ENCODE measurements at places on chromosomes 11 and 22.

GRCh38 chr22:36449596-36450175, 31.8 kb downstream of the TXN2 start:
- no peak for DNase-seq

- no peak for DNase-seq
These were observed 161.8 kb upstream of the GRIA4 start for GRCh38 chr11:105447936-105448702.

DNA sequence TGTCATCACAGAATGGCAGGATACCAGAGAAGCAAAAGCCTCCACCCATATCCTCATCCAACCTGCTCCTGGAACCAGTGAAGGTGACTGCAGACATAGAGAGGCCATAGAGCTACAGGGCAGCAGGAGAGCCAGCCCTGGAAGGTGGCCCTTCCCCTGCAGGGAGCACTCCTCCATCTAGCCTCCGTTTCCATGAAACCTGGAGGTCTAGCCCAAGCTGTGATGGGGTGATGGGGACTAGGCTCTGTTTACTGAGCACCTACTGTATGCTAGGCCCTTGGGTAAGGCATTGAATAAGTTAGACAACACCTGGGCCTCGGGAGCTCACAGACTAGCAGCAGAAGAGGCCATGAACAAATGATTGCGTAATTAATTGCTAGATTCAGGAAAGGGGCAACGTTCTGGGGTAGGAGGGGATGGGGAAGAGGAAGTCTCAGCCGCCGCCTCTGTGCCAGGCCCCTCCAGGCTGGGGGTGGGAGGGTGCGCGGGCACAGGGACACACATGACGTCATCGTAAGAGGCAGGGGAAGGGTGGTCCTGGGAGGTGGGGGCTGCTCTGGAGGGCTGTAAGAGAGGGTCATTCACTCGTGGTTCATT, 784 bp upstream of the SYNGR1 start:
- no peak for DNase-seq

DNA sequence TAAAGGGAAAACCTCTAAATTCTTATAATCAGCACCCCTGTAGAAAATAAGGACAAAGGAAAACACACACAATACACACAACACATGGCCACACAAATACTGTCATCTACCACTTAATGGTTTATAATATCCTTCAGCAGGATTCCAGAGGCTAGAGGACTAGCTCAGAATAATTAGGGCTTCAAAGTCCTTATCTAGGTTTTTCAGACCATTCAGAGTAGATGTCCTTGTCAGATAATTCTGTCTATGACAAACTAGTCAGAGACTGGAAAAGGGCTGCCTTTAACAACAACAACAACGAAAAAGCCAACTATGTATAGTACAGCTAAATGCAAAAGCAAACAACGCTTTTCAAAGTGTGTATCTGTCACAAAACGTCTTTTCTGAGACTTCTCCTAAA, 456.5 kb upstream of the CNTN5 start:
- DNase-seq, result no peak

DNA sequence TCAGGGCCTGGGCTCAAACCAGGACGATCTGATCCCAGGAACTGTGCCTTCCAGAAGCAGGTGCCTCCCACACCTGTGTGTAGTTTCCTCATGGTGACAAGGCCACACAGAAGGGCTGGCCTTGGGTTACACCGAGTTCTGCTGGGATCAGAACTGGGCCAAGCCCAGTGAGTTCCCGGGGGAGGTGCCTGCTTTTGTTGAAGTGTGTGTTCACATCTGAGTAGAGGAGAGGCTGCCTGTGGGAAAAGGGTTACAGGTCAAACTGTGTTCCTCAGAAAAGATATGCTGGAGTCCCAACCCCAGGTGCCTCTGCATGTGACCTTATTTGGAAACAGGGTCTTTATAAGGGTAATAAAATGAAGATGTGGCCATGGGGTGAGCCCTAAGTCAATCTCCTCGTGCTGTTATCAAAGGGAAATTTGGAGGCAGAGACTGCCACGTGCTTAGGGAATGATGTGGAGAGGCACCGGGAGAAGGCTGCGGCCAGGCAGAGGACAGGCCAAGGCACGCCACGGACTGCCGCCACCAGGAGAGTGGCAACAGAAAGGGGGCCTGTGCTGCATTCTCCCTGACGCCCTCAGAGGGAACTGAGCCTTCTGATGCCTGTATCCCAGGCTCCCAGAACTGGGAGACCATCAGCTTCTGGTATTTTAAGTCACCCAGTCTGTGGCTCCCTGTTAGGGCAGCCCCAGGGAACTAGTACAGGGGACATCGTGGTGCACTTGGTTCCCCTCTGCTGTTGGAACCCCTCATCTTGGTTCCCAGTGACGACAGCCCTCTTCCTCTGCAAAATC, 158.8 kb downstream of the CACNA1I start:
- no peak for DNase-seq

DNA sequence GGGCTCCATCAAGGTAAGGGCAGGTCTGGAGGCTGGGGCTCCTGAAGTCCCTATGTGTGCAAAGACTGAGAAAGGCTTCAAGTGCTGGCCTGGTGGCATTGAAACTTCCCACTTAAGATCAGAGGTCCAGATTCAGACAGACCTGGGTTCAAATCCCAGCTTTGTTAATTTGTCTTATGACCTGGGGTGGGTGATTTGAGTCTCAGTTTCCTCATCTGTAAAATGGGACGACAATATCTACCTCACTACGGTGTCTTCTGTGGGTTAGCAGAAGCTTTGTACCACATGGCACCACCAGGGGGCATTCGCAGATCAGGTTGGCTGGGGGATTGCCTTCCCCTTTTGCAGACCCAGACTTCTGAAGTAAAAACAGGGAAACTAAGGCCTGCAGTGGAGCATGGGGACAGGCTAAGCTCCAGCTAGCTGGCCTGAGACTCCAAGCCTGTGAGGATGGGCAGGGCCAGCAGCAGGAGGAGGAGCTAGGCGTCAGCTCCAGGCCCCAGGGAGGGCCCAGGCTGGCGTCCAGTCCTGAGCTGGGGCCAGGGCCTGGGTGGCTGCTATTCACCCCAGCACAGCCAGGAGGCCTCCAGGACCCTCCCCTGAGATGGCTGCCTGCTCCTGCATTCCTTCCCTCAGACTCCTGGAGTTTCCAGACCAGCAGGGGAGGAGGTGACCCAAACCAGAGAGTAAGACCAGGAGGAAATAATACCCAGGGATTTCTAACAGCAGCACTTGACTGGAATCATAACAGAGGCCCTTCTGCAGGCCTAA, 1.5 kb downstream of the CASTOR1 start:
- DNase-seq, result peak; percentile 68

DNA sequence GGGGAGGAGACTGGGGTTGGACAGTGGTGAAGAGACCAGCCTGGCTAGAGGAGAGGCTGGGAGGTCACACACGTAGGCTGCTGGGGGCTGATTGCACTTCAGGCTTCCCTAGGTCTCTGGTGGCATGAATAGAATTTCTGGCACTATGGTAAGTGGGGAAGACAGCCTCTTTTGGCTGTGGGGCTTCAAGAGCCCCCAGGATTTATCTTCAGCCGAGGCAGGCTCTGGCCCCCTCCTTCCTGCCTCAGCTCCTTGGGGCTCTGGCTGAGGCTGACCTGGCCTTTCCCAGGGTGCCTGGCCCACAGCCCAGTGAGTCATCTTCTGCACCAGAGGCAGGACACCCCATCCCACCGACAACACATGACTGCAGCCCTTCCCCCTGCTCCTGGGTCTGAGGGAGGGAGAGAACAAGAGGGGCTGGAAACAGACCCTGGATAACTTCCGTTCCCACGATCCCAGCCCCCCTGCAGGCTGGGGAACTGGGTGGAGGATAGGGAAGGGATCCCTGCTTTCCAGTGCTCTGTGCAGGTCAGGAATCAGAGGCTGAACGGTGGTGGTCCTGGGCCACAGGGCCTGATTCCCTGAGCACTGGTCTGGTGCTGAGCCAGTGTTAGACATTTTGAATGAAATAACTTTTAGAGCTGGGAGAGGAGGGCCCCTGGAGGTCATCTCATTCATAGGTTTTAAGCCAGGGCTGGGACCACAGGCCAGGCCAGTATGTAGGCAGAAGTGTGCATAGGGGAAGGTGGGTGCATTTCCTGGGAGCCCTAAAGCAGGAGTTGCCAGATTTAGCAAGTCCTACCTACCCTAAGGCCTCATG, 26.5 kb downstream of the ARHGEF17 start:
- no peak for DNase-seq

DNA sequence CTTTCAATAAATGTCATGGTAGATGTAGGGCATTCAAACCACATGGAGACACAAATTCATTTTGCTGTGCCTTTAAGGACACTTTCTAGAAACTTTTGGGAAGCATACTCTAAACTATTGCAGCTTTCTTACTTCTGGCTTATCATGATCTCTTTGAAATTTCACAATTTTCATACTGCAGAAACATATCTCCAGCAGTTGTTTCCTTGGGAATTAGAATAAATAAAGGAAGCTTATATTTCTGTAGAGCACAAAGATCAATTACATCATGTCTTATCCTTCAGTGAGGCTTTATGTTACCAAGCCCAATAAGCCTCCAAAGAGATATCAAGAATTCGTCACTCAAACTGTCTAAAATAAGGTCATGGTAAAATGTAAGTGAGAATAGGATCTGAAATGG, 74.5 kb upstream of the RAB38 start:
- no peak for DNase-seq

- DNase-seq, result no peak
These were observed 13.0 kb upstream of the CDC42EP2 start for GRCh38 chr11:65301491-65302329.

DNA sequence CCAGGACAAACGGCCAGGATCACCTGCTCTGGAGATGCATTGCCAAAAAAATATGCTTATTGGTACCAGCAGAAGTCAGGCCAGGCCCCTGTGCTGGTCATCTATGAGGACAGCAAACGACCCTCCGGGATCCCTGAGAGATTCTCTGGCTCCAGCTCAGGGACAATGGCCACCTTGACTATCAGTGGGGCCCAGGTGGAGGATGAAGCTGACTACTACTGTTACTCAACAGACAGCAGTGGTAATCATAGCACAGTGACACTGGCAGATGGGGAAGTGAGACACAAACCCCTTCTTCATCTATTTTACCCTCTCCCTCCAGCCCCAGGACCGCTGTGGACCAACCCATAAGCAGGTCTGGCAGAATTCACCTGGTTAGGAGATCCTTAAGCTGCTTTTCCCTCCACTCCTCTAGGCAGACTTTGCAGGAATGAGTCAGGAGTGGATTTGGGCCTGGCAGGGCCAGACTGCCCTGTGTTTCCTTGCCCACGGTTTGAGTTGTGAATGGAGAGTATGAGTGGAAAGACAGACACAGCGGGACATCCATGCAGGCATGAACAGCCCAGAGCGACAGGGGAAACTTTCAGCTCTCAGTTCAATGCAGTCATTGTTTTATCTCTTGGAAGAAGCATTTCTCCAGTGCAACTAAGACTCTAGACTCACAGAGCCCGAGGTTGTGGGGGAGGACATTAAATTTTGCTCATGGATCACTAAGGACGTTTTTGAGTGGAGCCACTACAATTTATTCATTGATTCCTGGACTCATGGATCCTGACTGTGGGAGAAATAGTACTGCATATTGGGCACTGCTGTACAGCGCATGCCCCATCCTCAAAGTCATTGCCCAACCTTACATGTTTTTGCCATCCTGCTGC, 75.3 kb upstream of the IGLL5 start:
- DNase-seq, result no peak

DNA sequence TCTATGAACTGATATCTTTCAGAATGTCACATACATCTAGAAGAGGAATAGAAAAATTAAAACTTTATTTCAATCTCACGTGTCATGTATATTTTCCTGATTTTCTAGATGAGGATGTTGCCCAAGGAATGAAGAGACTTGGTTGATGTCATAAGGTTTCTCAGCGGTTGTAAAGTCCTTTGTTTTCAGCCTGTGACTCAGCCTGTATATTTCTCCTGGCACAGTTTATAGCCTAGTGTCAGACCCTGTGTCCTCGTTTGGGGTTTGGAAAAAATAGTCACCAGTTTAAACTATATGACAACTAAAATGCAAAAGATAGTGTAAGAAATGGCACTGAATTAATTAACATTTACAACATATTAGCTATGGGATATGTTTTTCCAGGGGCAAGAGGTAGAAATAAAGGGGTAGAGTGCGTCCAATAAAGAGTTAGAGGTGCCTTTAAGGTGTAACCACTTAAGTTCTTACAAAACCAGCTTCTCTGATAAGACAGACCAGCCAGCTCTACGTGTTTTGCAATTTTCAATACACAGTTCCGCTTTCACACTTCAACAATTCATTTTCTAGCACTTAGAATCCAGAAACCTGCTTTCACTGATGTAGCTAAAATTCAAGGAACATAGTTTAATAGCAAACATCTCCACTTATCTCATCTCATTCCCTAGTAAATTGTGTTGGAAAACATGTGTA, 1432.6 kb upstream of the TENM4 start:
- no peak for DNase-seq

DNA sequence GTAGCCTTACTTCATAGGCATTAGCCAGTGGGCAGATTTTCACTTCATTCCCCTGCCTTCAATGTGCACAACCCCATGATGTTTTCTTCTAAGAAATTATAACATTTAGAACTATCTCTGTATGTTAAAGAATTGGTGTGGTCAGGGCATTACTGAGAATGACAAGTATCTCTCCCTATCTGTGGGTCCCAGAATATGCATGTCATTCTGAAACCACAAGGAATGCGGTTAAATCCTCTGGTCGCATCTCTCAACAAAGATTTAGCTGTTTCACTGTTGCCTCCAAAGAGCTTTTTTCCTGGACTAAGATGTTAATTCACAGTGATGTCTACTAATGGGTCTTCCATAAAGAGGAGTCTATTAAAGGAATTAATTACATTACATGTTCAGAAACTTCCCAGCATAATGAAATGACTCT, 62.7 kb downstream of the LIF start:
- DNase-seq, result no peak

GRCh38 chr11:64842851-64843685, 1.4 kb downstream of the CDC42BPG start:
- no peak for DNase-seq

DNA sequence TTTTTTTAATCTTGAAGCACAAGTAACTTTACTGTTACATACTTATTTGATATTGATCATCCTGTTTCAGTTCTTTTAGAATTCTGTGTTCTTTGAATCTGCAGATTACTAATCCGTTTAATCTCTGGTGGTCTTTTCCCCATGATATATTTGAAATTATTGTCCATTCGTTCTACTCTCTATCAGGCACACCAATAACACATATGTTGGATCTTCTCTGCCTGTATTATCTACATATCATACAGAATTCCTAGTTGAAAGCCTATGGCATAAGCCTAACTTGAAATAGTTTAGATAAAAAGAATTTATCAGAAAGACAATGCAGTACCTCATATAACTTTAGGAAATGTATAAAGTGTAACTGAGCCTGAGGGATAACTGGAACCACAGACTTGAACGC, 32.6 kb downstream of the STK33 start:
- DNase-seq, result no peak

DNA sequence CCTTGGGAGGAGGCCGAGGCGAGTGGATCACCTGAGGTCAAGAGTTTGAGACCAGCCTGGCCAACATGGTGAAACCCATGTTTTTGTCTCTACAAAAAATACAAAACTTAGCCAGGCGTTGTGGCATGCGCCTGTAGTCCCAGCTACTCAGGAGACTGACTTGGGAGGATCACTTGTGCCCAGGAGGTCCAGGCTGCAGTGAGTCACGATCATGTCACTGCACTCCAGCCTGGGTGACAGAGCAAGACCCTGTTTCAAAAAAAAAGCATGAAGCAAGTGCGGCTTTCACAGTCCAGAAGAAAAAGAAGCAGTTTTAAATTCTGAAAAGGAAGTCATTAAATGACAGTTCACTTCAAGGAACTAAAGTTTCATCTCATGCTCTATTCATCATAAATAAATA, 7.1 kb upstream of the LTO1 start:
- no peak for DNase-seq
